GM18507 (cell line): ENCODE measurements at places on chromosomes 12 and 14.

GRCh38 chr12:49667325-49668090 is 39.7 kb downstream of the FMNL3 start:
- no peak for DNase-seq

DNA sequence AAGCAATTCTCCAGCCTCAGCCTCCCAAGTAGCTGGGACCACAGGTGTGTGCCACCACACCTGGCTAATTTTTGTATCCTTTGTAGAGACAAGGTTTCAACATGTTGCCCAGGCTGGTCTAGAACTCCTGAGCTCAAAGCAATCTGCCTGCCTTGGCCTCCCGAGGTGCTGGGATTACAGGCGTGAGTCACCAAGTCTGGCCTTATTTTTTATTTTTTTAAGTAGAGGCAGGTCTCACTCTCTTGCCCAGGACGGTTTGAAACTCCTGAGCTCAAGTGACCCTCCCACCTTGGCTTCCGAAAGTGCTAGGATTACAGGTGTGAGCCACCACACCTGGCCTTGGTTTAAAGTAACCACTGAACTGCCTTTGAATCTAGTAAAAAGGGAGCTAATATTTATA is 56.8 kb downstream of the SPPL3 start:
- DNase-seq = no peak

- no peak for DNase-seq
Observed at GRCh38 chr14:22551605-22551997, 37.4 kb downstream of the DAD1 start.

DNA sequence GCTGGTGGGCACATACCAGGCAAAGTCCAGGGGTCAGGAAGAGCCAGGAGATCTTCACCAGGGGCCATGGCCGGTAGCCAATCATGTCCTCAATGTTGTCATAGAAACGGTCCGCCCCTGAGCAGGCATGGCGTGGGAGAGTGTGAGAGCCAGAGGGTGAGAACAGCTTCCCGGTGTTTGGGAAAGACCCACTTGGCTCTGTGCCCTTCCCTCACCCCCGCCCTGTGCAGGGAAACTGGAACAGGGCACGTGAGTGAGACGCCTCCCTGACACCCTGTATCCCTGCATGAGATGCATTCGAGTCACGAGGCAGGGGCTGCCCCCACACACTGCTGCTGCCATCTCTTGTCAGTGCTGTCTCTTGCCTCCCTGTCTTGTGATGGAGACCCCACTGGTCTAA is 20.7 kb downstream of the SLC6A12 start:
- DNase-seq = no peak

- no peak for DNase-seq
Observed at GRCh38 chr12:104546575-104546974, 89.8 kb downstream of the CHST11 start.

GRCh38 chr12:15677726-15678201 is 111.4 kb downstream of the EPS8 start:
- no peak for DNase-seq

GRCh38 chr14:64605926-64606685 is 56.3 kb downstream of the PPP1R36 start:
- no peak for DNase-seq

DNA sequence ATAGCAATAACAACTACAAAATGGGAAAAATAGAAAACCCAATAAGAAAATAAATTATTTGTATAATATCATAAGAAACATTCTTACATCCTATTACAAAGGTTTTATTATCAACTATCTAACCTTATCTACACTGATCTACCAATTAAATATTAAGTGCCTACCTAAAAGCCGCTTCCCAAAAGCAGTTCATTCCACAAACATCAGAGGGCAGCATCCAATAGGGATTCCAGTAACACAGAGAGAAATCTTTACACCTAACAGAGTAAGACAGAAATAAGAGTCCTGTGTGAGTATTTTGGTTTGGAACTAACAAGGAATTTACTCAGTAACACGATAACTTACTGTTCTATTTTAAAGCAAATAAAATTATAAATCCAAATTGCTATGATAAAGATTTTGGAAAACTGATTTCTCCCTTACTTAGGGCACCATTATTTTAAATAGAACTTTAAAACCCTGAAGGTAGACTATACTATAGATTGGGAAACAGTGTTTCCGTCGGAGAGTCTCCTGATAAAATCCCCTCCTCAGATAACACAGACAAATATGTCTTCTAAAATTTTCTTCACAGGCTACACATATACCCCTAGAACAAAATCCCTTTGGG is 15.0 kb downstream of the GXYLT1 start:
- DNase-seq = no peak
